ENCODE measurements at places on chromosomes 3 and 15.
A peak's percentile ranks its signal among the peaks of the same experiment; 100 is the strongest.

- DNase-seq = no peak
These were observed 459.3 kb upstream of the AGTR1 start for GRCh38 chr3:148238421-148238821.

DNA sequence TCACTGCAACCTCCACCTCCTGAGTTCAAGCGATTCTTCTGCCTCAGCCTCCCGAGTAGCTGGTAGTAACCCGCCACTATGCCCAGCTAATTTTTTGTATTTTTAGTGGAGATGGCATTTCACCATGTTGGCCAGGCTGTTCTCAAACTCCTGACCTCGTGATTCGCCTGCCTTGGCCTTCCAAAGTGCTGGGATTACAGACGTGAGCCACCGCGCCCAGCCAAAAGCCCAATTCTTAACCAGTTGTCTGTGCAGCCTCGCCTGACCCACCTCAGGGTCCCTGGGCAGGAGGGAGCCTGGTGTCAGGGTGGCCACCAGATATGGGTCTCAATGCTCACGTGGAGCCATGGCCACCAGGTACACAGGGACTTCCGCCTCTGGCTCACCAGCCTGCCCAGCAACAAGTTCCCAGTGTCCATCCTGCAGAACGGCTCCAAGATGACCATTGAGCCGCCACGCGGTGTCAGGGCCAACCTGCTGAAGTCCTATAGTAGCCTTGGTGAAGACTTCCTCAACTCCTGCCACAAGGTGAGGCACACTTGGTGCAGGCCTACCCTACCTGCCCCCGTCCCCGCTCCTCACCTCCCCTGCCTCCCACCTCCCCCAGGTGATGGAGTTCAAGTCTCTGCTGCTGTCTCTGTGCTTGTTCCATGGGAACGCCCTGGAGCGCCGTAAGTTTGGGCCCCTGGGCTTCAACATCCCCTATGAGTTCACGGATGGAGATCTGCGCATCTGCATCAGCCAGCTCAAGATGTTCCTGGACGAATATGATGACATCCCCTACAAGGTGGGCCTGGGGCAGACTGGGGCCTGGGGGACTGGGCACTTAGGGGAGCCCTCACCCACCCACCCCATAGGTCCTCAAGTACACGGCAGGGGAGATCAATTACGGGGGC lies 48.6 kb downstream of the SEMA3G start:
- DNase-seq = no peak

GRCh38 chr3:174769171-174769570 lies 90.0 kb upstream of the NAALADL2 start:
- no peak for DNase-seq

DNA sequence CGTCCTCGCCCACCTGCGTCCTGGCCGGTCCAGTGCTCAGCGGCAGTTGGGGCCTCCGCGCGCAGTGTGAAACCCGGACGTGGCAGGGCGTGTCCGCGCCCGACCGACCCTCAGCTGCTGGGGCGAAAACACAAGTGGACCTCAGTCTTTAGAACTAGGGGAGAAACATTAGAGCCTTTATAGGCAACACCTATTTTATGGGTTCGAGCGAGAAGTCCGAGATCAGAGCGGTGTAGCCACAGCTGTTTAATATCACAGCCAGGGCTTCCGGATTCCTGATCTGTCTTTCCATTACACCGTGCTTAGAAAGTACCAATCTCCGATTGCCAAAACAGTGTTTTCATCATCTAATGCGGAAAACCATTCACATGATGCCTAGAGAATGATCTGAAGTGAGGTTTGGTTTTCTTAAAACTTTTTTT lies 506 bp downstream of the RAD51 start:
- peak; percentile 59 for DNase-seq

DNA sequence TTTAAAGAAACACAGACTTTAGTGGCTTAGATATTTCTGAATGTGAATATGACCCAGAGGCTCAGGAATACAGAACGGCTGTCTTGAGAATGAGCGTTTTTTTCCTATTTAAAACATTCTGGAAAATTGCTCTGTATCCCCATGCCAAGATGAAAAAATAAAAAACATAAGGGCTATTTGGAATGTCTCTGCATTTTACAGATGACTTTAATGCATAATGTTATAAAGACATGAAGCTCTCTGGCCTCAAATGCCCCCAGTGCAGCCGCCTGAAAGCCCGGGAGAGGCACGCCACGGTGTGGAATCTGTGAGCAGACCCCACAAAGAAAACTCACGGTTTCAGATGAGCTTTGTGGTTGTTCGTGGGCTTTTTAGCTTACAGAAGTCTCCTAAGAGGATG lies 322.5 kb upstream of the ICE2 start:
- no peak for DNase-seq

Measured in GM20000 (cell line).